ENCODE measurements at places on chromosomes 1 and 21. TPM values are rescaled to one million over a fixed set of nuclear protein-coding genes. Genes with fewer than 3 reads are reported as not detected.

Gene OR2T11
- not detected for total RNA-seq

Gene DCST2
- 1.4 TPM for total RNA-seq

Gene PARK7
- 177 TPM for total RNA-seq

Gene MAP3K21
- 1.5 TPM for total RNA-seq

Gene KIAA0040
- total RNA-seq = 18.5 TPM

Gene SLC1A7
- not detected for total RNA-seq

- H3K27me3 ChIP-seq = no peaks in the 10 kb centered on the region
- no peaks in the 10 kb centered on the region for H3K36me3 ChIP-seq
- DNase-seq = no peak
- H3K4me3 ChIP-seq = no peak overlapping the region
- no peak overlapping the region for H3K27ac ChIP-seq
- no peaks in the 10 kb centered on the region for H3K4me1 ChIP-seq
Observed at GRCh38 chr1:110060662-110061060, 9.8 kb downstream of the ALX3 start.

DNA sequence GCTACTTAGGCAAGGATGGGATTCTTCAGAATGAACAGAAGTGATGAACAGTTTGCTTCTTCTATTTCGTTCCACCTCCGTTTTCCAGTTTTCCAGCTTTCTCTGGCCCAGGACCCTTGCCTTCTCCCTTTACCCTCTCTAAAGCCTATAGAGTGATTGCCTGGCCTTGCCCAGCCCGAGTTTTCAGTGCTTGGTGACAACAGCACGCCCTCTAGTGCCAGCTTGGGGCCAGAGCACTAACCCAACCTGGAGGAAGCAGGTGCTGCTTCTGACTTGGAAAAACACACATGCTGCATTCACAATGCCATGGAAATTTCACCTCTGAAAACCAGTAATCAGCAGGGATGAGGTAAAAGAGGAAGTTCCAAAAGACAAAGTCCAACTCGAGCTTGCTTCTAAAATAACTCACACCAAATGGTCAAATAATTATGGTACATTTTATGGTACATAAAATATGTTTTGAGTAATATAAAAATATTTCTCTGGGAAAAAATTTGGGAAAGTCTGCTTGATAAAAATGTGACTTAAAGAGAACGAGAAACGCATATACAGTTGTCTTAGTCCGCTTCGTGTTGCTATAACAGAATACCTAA lies 26.1 kb downstream of the UBE2T start:
- H3K4me1 ChIP-seq = no peaks in the 10 kb centered on the region
- no peak overlapping the region for H3K4me3 ChIP-seq
- DNase-seq = peak; percentile 65
- H3K36me3 ChIP-seq = no peaks in the 10 kb centered on the region

DNA sequence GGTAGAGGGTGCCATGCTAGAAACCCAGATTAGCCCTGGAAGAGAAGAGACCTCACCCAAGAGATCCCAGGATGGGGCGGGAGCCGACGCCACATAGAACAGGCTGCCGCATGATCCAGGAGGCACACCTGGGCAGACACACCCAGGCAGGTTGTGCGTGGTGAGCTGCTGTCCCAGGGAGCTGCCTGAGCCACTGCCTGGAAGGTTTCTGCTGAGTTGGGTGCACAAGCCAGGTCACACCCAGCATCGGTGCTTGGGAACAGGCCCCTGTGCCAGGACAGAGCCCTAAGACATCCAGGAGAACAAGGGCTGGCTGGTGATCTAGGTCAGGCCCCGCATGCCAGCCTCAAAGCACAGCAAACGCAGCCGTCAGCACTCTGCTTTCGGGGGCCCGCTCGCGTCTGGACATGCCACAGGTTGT lies 40.2 kb downstream of the CTNNBIP1 start:
- no peak for DNase-seq
- no peak overlapping the region for H3K4me3 ChIP-seq
- no peak overlapping the region for H3K27ac ChIP-seq
- no peaks in the 10 kb centered on the region for H3K27me3 ChIP-seq
- no peaks in the 10 kb centered on the region for H3K36me3 ChIP-seq

- no peak overlapping the region for H3K4me3 ChIP-seq
- peaks cover 2% of the 10 kb centered on the region for H3K4me1 ChIP-seq
- H3K27me3 ChIP-seq = no peaks in the 10 kb centered on the region
- no peak overlapping the region for H3K27ac ChIP-seq
Observed at GRCh38 chr1:17429183-17429582, 10.3 kb downstream of the RCC2 start.

DNA sequence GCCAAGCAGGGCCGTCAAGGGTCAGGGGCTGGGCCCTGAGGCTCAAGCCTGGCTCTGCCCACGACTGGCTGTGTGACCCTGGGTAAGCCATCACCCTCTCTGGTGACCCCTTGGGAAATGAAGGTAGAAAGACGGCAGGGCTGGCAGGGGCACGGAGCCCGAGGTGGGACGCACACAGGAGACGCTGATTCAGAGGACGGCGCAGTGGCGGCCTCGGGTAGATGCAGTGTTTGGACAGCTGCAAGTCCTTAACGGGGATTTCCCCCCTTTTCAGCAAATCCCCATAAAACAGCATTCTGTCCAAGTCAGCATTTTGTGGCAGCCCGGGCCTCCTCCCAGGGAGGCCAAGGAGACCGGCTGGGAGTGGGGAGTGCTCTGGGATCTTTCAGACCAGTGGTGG lies 16.7 kb downstream of the COL8A2 start:
- H3K27me3 ChIP-seq = no peaks in the 10 kb centered on the region
- no peak overlapping the region for H3K27ac ChIP-seq
- DNase-seq = no peak

DNA sequence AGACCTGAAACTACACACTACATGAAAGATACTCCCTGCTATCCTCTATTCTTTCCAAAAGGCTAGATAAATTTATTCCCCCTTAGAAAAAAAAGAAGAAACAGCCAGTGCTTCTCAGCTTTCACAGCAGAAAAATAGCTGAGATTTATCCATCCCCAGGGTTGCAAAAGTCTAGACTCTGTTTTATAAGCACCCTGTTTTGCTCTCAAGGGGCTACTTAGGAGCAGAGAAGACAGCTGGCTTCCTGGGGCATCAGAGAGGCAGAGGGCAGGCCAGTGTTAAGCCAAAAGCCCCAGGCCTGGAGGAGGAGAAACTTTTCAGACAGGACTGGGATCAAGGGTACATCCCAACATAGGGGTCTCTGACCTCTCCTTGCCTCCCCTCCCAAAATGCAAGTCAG lies 3.9 kb downstream of the LAMB3 start:
- H3K27ac ChIP-seq = no peak overlapping the region
- peaks cover 34% of the 10 kb centered on the region for H3K4me1 ChIP-seq
- H3K36me3 ChIP-seq = no peaks in the 10 kb centered on the region
- no peak overlapping the region for H3K4me3 ChIP-seq

DNA sequence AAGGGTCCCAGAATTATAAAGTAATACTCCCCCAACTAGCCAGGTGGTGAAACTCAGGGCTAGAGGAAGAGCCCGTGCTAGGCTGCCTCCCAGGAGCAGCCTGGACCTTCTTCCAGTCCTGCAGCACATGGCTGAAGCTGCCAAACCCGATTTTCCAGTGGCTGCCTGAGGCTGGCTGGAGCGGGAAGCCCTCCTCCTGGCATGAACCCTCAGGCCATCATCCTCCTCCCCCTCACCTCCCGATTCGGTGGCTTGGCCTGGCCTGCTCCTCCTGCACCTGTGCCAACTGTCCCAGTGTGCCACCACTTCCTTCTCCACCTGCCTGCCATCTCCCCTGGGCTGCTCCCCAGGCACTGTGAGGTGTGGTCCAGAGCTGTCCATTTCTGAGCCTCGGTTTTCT lies 3.0 kb upstream of the TSPAN1 start:
- H3K36me3 ChIP-seq = no peaks in the 10 kb centered on the region
- no peak overlapping the region for H3K4me3 ChIP-seq
- H3K27ac ChIP-seq = no peak overlapping the region
- H3K4me1 ChIP-seq = no peaks in the 10 kb centered on the region

GRCh38 chr1:222784371-222784770 lies 30.5 kb upstream of the DISP1 start:
- no peaks in the 10 kb centered on the region for H3K36me3 ChIP-seq
- H3K27ac ChIP-seq = no peak overlapping the region
- H3K4me1 ChIP-seq = no peaks in the 10 kb centered on the region
- no peaks in the 10 kb centered on the region for H3K27me3 ChIP-seq

DNA sequence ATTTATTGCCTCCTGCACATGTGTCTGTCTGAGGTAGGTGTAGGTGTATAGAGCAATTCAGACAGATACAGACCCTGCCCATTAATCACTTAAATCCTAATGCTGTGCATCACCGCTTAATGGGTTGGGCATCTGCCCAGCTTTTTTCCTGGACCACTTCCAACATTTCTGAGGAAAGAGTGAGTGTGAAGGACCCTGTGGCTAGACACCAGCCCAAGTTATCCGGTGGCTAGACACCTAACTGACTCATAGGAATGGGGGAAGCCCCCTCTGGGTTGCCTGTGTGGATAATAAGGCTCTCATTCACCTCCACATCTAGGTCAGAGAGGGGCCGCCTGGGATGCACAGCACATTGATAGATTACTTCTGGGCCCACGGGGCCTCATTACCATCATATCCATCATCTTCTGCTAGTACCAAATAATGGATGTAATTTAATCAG lies 121.1 kb upstream of the RAVER2 start:
- H3K4me3 ChIP-seq = no peak overlapping the region
- no peaks in the 10 kb centered on the region for H3K27me3 ChIP-seq
- H3K4me1 ChIP-seq = peaks cover 14% of the 10 kb centered on the region

- no peaks in the 10 kb centered on the region for H3K4me1 ChIP-seq
- H3K4me3 ChIP-seq = no peak overlapping the region
- no peaks in the 10 kb centered on the region for H3K27me3 ChIP-seq
- H3K36me3 ChIP-seq = no peaks in the 10 kb centered on the region
- no peak for DNase-seq
Observed at GRCh38 chr1:71509051-71509595, 428.3 kb upstream of the ZRANB2 start.

GRCh38 chr1:73627723-73628122 lies 570.3 kb downstream of the LRRIQ3 start:
- no peaks in the 10 kb centered on the region for H3K4me1 ChIP-seq
- H3K27me3 ChIP-seq = no peaks in the 10 kb centered on the region
- H3K27ac ChIP-seq = no peak overlapping the region
- no peak for DNase-seq

GRCh38 chr1:179146911-179147310 lies 65.0 kb downstream of the TOR3A start:
- H3K36me3 ChIP-seq = no peaks in the 10 kb centered on the region
- no peaks in the 10 kb centered on the region for H3K27me3 ChIP-seq
- no peak for DNase-seq
- no peak overlapping the region for H3K27ac ChIP-seq

DNA sequence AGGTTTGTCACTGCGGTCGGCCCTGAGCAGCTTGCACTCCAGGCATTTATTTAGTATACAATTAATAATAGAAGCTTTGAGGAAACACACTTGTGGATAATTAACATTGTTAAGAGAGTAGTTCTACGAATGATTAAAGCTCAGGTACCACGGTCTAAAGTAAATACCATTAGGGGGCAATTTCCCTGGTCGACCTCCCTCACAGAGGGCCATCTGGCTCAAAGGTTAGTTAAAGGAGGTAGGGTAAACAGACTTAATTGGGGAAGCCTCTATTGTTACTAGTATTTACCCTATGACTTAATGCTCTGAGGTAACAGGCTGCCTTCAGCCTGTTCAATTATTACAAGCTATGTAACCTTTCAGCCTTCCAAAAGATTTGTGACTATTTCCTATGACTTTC lies 122.3 kb upstream of the SLC44A3 start:
- H3K4me1 ChIP-seq = peaks cover 3% of the 10 kb centered on the region
- H3K36me3 ChIP-seq = no peaks in the 10 kb centered on the region
- H3K27ac ChIP-seq = no peak overlapping the region
- H3K27me3 ChIP-seq = no peaks in the 10 kb centered on the region

DNA sequence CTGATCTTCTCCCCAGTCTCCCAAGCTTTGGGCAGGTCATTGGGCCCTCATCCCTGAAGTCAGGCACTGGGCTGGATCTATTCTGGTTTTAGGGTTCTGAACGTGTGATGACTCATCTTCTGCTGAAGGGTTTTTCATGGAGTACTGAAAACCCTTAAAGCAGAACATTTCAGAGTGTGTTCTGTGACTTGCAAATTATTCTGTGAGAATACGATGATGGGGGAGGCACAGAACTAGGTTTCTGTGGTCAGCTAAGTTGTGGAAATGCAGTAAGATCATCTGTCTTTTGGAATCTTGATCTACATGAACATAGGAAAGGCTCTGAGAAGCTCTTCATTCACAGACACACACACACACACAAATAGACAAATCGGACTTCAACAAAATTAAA lies 46.2 kb downstream of the NAV1 start:
- no peaks in the 10 kb centered on the region for H3K36me3 ChIP-seq
- no peak for DNase-seq
- no peaks in the 10 kb centered on the region for H3K4me1 ChIP-seq

DNA sequence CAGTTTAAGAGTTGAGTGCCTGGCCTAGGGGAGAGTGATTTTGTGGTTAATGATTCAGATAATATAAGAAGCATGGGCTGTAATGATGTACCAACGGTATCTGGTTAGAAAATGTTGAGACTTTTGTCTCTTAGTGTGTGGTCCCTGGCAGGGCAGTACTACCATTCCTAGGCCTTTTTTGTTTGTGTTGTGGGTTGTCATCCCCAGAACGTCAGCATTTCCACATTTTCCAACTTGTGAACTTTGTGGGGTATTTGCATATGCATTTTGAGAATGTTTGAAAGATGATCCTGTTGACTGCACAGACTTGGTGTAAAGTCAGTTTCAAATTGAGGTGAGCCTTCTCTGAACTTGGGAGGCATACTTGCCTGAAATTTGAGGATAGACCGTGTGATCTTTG lies 11.4 kb downstream of the NEK7 start:
- no peak overlapping the region for H3K27ac ChIP-seq
- H3K4me3 ChIP-seq = no peak overlapping the region
- no peak for DNase-seq
- no peaks in the 10 kb centered on the region for H3K27me3 ChIP-seq

DNA sequence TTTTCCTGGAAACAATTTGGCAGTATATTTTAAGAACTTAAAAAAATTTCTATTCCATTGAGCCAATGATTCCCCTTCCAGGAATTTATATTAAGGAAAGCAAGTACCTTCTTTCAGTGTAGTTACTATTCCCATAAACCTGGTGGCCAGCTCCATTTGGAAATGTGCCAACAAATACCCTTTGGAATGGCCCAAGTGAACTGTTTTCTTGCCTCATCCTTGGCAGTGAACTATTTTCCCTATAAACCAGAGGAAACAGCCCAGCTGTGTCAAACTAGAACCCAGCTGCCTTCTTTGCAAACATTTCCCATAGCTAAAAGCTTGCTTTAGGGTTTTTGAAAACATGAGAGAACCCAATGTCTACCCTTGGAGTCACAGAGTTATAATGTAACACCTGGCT lies 496.9 kb downstream of the NEGR1 start:
- DNase-seq = no peak
- H3K4me3 ChIP-seq = no peak overlapping the region
- no peaks in the 10 kb centered on the region for H3K27me3 ChIP-seq
- H3K27ac ChIP-seq = no peak overlapping the region

- peak overlapping the region; percentile 70 for H3K27ac ChIP-seq
- peaks cover 2% of the 10 kb centered on the region for H3K4me1 ChIP-seq
- no peaks in the 10 kb centered on the region for H3K36me3 ChIP-seq
- peak overlapping the region; percentile 81 for H3K4me3 ChIP-seq
- no peak for DNase-seq
Observed at GRCh38 chr1:113072141-113072756, 749 bp upstream of the LRIG2 start.

Measured in ovary (tissue), 10 donors.